M059J (cell line): ENCODE measurements at places on chromosomes 7 and 10. TPM values are rescaled to one million over a fixed set of nuclear protein-coding genes. Genes with fewer than 3 reads are reported as not detected.

The OR2A12 gene
- total RNA-seq: not detected in 2 replicates

The EXOSC1 gene
- total RNA-seq: 68.9 and 69.3 TPM in 2 replicates

The WIPF3 gene
- not detected in 2 replicates for total RNA-seq

The EIF5AL1 gene
- total RNA-seq: 0.59 and 1.7 TPM in 2 replicates

The FAM24B gene
- total RNA-seq: 0.39 and 2.2 TPM in 2 replicates

The LIPF gene
- not detected in 2 replicates for total RNA-seq

The BNIP3 gene
- total RNA-seq: 618 and 734 TPM in 2 replicates

The TSPAN12 gene
- 0.05 TPM in 1 of 2 replicates, not detected in the other for total RNA-seq
